ENCODE measurements at places on chromosomes 11 and 22.

GRCh38 chr11:78230161-78230877, 41.6 kb downstream of the USP35 start:
- no peaks in the 10 kb centered on the region for H3K4me1 ChIP-seq
- no peak overlapping the region for H3K4me3 ChIP-seq
- no peak overlapping the region for H3K27ac ChIP-seq
- no peaks in the 10 kb centered on the region for H3K27me3 ChIP-seq
- H3K36me3 ChIP-seq: no peaks in the 10 kb centered on the region

GRCh38 chr11:125514336-125515101, 18.5 kb upstream of the FEZ1 start:
- H3K4me3 ChIP-seq: no peak overlapping the region
- no peaks in the 10 kb centered on the region for H3K4me1 ChIP-seq
- no peaks in the 10 kb centered on the region for H3K36me3 ChIP-seq
- peak; percentile 55 for DNase-seq
- H3K27me3 ChIP-seq: no peaks in the 10 kb centered on the region

- DNase-seq: no peak
- H3K4me3 ChIP-seq: no peak overlapping the region
- H3K27me3 ChIP-seq: peaks cover 4% of the 10 kb centered on the region
- no peaks in the 10 kb centered on the region for H3K4me1 ChIP-seq
Observed at GRCh38 chr11:32353884-32354283, 81.5 kb downstream of the WT1 start.

GRCh38 chr22:47484960-47485569, 722.6 kb downstream of the TBC1D22A start:
- no peak for DNase-seq
- no peaks in the 10 kb centered on the region for H3K4me1 ChIP-seq
- no peak overlapping the region for H3K4me3 ChIP-seq
- no peaks in the 10 kb centered on the region for H3K36me3 ChIP-seq
- no peaks in the 10 kb centered on the region for H3K27me3 ChIP-seq

DNA sequence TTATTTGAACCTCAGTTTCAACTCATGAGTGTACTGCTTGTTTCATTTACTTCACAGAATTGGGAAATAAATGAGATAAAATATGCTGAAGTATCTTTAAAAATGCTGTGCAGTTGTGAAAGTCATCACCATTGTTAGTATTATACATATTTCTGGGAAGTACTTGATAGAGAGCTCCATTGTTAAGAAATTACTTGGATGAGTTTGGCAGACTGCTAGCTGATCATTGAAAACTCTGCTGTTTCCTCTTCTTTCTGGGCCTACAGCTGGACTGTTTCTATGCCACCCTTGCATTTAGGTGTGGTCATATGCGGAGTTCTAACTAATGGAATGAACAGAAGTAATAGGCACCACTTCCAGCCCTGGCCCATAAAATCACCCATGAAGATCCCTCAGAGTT, 10.0 kb downstream of the SIK2 start:
- no peaks in the 10 kb centered on the region for H3K27me3 ChIP-seq
- H3K4me3 ChIP-seq: no peak overlapping the region
- DNase-seq: no peak
- H3K27ac ChIP-seq: no peak overlapping the region
- no peaks in the 10 kb centered on the region for H3K4me1 ChIP-seq

DNA sequence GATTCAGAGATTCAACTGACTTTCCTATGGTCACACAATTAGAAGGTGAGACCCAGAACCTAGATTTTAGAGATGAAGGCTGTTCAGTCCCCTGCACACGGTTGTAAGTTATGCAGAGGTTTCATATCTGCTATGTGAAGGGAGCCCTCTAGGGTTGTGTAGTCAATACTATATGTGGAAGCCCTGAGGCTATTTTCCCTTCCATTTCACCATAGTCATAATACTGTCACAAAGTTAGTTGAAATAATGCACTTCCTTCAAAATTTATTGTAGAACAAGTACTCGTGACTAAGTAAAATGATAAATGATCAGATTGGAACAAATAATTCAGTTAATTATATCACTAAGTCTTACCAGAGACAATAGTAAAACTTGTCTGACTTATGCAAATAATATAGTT, 48.8 kb downstream of the ENDOD1 start:
- H3K36me3 ChIP-seq: no peaks in the 10 kb centered on the region
- no peaks in the 10 kb centered on the region for H3K27me3 ChIP-seq
- no peak overlapping the region for H3K4me3 ChIP-seq
- no peak for DNase-seq
- H3K4me1 ChIP-seq: no peaks in the 10 kb centered on the region

GRCh38 chr11:8672346-8672745, 10.1 kb downstream of the TRIM66 start:
- H3K27me3 ChIP-seq: no peaks in the 10 kb centered on the region
- no peak for DNase-seq
- H3K27ac ChIP-seq: no peak overlapping the region
- H3K4me3 ChIP-seq: no peak overlapping the region

DNA sequence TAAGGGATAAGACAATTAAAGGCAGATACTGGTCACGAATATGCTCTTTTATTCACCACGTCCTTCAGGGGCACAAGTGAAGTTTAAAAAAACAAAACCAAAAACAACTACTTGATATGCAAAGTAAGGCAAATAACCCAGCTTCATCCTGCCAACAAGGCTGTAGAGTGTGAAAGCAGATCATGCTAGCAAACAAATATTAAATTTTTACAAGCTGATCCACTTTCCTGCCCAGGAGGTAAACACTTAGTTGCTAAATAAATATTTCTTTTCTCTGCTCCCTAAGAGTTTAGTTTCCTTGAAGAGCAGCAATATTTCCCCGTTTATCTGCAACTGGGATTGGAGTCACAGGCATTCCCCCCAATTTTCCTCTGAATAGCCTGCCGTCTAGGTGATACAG, 300.2 kb downstream of the LARGE1 start:
- no peak overlapping the region for H3K4me3 ChIP-seq
- no peaks in the 10 kb centered on the region for H3K36me3 ChIP-seq
- no peaks in the 10 kb centered on the region for H3K27me3 ChIP-seq
- DNase-seq: no peak
- H3K27ac ChIP-seq: no peak overlapping the region

- no peaks in the 10 kb centered on the region for H3K27me3 ChIP-seq
- no peak for DNase-seq
- no peak overlapping the region for H3K27ac ChIP-seq
- no peaks in the 10 kb centered on the region for H3K36me3 ChIP-seq
- H3K4me3 ChIP-seq: no peak overlapping the region
- H3K4me1 ChIP-seq: no peaks in the 10 kb centered on the region
Observed at GRCh38 chr11:34275486-34275885, 82.3 kb downstream of the ABTB2 start.

Data from effector memory CD4-positive, alpha-beta T cell (primary cell).